ENCODE measurements at places on chromosomes 5 and 9.

GRCh38 chr9:100739666-100740065, 161.8 kb downstream of the CAVIN4 start:
- DNase-seq, result no peak

DNA sequence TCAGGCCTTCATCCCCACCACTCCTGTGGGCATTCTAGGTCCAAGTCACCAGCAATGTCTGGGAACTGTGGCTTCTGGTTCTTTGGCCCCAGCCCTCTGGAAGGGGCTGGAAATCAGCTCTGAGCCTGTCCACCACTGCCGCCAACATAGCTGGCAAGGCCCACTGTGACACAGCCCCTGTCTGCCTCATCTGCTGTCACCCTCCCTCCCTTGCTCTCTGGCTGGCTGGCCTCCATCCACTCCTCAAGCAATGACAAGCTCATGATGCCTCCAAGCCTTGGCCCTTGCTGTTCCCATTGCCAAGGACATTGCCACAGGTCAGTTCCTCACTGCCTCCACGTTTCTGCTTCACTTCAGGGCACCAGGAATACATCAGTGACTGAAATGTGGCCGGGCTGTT, 93.7 kb downstream of the LHX2 start:
- no peak for DNase-seq

DNA sequence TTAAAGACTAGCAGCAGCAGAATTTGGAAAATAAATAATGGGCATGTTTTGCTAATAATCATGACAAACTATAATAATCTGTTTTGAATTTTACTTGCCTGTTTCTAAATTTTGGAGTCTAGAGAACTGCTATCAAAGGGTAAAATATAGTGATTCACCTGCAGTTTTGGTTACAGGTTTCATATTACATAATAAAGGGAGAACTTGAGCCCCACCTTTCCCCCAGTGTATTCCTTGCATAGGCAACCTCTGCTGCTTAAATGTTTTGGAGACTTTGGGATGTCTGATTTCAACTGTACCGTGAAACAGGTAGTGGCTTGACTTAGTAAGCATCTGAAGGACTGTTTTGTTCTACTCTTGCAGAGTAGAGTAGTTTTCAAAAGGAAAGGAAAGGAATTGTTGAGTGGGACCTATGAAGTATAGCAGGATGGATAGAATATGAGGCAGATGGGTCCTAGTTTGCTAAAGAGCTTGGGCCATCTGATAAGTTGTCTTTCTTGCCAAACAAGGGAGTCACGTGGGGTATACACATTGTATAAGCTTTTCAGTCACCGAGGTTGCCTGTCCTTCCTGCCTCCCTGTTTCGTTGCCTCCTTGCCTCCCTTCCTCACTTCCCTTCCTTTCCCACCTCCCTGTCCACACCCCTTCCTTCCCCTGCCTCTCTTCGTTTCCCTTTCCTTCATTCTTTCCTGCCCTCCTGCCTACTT, 19.1 kb downstream of the CREBRF start:
- no peak for DNase-seq

DNA sequence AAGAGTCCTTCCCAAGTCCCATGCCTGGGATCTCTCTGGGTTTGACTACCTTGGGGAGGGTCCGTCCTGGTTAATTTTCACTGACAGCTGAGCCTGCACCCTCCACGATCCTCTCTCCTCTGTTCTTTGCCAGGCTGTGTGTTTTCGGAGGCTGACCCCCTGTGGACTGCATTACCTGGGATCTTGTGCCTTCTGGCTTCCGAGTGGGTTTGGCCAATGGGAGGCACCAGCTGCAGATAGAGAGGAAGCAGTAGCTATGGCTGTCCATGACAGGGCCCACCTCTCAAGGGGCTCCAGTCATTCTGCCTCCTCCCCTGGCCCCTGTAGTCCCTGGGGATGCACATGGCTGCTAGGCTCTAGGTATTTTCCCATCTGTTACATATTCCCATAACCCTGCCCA, 285.0 kb downstream of the DMRT2 start:
- DNase-seq, result no peak

- DNase-seq, result no peak
Observed at GRCh38 chr9:93246111-93246510, 62.2 kb downstream of the WNK2 start.
